KG1 (cell line): ENCODE measurements at places on chromosomes 2 and 18.

DNA sequence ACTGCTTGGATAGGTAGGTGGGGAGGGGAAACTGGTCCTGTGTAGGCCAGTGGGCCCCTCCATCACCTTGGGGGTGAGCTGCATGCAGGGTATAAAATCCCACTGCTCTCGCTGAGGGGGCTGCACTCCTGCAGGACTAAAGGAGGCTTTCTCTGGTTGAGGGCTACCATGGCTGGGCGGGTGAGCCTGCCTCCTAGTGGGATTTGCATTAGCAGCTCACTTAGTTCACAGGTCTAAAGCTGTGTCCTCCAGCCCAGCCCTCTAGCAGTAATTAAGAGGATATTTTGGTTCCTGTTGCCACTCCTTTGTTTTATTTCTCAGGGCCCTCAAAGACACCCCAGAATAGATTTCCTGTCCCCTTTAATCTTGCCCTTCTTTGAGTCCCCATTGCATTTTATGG, 24.6 kb downstream of the TMEM127 start:
- DNase-seq: no peak

DNA sequence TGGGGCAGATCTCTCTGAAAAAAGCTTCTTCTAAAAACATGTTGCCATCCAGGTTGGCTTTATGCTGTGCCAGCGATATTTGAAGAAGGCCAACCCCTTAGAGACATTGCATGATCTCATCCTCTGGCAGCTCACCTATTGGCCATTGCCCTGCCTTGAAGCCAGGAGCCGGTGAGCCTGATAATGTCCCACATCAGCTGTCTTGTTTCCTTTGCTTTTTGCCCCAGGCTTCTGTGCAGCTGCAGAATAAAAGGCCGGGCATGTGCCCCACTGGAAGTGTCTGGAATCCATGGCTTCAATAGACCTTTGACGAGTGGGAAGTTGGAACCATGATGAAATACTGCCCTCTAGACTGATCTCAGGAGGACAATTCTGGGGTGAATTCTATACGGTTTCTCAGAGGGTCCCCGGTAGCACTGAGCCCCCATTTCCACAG, 523.5 kb upstream of the ZEB2 start:
- no peak for DNase-seq

DNA sequence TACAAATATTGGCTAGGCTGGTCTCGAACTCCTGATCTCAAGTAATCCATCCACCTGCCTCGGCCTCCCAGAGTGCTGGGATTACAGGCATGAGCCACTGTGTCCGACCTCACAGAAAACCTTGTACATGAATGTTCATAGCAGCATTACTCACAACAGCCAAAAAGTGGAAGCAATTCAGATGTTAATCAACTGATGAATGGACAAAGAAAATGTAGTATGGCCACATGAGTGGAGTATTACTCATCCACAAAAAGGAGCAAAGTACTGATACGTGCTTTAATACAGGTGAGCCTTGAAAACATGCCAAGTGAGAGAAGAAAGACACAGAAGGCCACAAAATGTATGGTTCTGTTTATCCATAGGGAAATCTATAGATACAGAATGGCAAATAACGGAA, 20.6 kb downstream of the CEP192 start:
- no peak for DNase-seq

- no peak for DNase-seq
Measured at GRCh38 chr2:48210189-48210588, 303.9 kb upstream of the FBXO11 start.

GRCh38 chr2:41197781-41198180, 745.9 kb upstream of the SLC8A1 start:
- DNase-seq: no peak

- DNase-seq: no peak
Measured at GRCh38 chr2:195477996-195478382, 179.0 kb upstream of the SLC39A10 start.

DNA sequence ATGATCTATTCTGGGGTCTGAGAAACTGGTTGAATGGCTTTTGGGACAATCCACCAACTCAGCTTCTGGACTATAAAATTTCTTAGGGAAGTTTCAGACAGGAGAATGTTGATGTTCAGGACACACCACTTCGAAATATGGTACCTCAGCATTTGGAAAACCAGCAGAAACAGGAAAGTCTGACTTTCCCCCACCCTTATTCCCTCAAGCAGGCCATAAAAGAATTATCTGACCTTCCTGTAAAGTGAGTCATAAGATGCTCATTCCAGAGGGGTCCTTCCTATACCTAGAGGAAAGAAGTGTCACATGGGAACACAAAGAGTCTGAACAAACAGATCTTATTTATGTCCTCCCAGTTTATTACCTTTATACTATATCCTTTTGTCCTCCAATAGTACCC, 415.0 kb downstream of the CPS1 start:
- no peak for DNase-seq

GRCh38 chr2:149068996-149069888, 30.7 kb downstream of the LYPD6B start:
- no peak for DNase-seq

- DNase-seq: no peak
Measured at GRCh38 chr2:132595693-132596092, 74.3 kb downstream of the LYPD1 start.

GRCh38 chr2:71846669-71847291, 300.9 kb downstream of the CYP26B1 start:
- no peak for DNase-seq

- DNase-seq: no peak
Measured at GRCh38 chr2:222242532-222242931, 56.3 kb downstream of the PAX3 start.

GRCh38 chr2:223260681-223261080, 208.7 kb downstream of the KCNE4 start:
- DNase-seq: no peak

GRCh38 chr2:29260142-29260772, 145.0 kb downstream of the CLIP4 start:
- no peak for DNase-seq

- no peak for DNase-seq
Measured at GRCh38 chr2:96116879-96117533, 635 bp upstream of the ADRA2B start.

DNA sequence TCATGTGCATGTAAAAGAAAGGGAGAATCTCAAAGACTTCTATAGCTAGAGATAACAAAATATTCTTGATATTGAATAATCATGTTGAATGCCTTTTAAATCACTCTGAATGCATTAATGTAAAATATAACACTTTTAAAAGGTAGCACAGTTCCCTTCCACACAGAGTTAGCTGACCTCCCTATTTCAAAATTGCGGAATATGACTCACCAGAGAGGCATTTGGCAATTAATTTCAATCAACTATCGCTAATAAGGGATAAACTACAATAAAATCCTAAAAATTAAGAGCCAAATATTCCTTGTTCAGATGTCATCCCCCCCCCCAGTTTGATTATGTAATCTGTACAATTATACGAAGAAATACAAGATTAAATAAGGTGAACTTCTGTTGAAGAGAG, 29.3 kb downstream of the ZC3H15 start:
- no peak for DNase-seq

DNA sequence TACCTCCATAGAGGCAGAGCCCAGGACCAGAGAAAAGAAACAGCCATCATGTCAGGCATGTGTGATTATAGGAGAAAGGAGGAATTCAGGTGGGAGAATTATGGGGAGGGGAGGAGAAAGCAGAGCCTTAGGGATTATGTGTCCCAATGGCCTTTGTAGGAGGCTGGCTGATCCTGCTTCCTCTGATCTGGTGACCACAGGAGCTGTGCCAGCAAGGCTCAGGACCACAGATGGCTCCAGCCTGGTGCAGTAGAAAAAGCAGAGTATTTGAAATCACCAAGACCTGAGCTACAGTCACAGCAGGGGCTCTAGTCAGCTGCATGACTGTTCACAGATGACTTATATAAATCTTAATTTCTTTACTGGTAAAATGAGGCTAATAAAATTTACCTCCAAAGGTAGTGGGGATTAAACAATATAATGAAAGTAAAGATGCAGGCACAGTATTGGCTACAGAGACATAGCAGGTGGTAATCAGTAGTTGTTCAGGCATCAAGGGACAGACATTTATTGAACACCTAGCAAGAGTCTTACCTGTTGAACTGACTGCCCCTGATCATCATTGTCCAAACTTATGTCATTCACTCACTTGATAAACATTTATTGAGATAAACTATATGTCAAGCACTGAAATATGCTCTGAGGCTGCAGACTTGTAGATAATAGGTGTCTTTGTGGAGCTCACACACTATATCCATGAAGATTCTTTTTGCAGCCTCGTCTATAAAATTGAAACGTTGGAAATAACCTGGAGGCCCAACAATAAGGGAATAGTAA, 121.3 kb downstream of the MYCN start:
- DNase-seq: no peak

GRCh38 chr2:38574278-38574677, 28.4 kb downstream of the HNRNPLL start:
- DNase-seq: no peak

DNA sequence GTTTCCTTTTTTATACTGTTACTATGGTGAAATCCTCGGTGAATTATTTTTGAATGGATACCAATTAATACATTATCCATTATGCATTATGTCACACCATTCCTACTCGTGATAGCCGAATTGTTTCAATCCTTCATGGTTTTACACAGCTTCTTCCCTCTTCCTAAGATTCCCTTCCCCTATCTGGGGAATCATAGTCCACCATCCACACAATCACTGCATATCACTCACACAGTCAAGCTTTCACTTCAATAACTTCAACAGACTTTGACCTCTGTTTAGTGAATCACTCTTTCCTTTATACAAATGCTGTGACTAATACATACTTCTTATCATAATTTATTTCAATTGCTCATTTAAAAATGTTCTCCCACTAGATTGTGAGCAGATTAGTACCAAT, 1108.1 kb upstream of the LRRTM1 start:
- DNase-seq: no peak

GRCh38 chr2:34162231-34162630, 563.1 kb upstream of the FAM98A start:
- DNase-seq: no peak

GRCh38 chr2:70871398-70872211, 36.0 kb upstream of the CD207 start:
- DNase-seq: peak; percentile 22

DNA sequence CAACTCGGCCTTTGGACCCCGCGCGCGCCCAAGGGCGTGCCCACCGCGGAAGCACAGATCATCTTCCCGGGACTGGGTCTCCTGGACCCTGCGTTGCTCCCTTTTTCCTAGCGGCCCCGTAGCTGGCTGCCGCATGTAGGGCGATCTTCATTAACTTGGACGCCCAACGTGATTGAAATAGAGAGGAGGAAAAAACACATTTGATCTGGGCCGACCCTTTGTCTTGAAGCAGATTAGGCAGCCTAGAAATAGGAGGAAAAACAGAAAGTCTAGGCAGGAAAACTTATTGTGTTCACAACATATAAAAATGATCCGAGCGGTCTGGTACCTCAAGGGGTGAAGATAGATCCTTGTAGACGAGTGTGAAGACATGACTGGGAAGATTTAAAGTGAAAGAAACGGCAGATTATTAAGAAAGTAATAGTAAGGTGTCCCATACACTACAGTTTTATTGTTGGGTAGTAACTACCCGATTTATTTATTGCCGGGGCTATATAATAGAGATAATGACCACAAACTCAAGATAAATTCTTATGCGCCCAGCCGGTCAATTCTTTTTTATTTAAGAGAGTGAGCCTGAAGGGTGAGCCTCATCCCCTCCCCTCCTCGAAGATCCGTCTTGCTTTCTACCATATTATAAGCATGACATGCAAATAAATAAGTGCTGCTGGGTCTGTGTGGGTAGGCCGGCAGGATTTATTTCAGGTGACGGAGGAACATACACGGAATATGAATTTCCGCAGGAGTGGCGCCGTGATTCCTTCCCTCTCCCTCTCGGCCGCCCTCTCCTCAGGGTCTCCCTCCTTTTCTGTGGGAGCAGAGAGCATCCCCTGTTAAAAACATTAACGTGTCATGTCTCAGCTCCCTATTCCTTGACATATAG, 147.4 kb downstream of the MEIS1 start:
- peak; percentile 63 for DNase-seq

DNA sequence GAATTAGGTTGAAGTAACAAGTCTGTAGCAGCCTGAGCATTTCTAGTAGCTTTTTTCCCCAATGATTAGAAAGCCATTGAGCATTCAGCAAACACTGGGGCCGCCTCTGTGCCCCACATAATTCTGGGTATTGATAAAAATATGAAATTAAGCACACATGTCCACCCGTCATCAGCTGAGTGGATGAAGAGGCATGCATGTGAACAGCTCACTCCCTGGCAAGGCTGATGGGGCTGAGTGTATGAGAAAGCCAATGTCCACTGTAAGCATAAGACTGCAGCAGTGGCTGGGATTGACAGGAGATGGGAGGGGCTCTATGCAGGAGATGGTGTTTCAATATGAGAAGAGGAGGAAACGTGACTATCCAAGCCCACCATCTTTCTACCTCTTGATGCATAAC, 124.4 kb upstream of the KLHL29 start:
- no peak for DNase-seq

DNA sequence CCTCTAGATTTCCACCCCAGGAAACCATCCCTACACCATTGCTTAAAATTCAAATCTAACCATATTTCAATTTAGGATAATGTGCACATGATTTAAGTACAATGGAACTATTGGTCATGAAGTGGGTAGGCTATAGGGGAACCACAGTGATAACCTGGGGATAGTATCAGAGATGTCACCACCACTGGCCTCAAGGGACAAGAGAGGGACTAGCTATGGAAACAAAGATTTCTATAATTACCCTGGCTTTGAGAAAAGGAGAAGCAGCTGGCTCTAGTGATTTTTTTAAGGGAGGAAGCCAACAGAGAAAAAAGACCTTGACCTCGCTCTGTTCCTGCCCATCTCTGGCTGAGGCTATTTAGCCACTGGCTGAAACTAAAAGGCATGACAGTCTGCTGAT, 132.0 kb downstream of the MEP1B start:
- DNase-seq: no peak

- no peak for DNase-seq
Measured at GRCh38 chr2:12424219-12424618, 292.5 kb upstream of the TRIB2 start.

DNA sequence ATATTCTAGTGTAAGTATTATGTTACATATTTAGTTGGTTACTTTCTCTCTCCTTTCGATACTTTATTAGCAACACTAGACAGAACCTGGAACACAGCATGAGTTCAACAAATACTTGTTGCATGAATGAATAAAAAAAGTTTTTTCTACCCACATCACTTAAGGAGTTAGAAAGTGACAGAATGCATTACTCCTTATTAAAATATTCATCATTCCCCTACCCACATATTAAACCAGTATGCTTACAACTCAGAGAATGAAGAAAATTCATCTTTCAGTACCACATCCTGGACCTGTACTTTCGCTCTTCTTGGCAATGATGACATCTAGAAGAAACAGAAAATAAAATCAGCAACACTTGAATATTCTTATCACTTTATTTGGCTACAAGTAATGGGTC, 6.0 kb downstream of the SRBD1 start:
- no peak for DNase-seq

DNA sequence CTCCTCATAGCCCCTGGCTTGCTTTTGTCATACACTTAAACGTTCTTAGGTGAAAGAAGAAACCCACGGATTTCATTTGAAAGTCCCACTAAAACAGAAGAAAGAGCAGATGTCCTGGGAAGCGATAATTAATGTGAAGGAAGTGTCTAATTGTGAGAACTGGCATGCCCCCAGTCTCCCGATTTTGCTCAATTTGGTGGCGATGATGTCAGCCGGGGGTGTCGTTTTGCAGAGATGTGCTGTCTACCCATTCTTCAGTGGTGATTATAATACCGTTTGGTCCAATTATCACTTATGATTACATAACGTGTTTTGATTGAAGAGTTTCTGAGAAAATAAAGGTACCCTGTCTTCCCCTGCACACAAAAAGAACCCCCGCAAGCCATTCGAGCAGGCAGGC, 103.1 kb downstream of the RTN4 start:
- DNase-seq: no peak

GRCh38 chr2:204881655-204882054, 336.4 kb downstream of the PARD3B start:
- DNase-seq: no peak
